PC-3 (cell line): ENCODE measurements at places on chromosomes 2 and 18.

DNA sequence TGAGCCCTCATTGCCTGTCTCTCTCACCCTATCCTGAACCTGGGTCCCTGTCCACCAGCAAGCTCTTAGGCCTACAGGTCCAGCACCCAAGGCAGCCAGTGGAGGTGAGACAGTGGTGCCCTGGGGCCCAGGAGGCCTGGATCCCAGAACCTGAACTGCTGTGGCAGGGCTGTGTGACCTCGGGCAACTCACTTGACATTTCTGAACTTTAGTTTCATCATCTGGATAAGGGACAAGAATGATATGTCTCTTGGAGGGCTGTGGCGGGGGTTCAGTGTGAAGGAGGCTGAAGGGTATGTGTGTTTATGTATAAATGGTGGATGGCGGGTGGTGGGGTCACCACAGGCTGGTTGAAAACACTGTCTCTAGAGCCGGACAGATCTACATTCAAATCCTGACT is 10.9 kb downstream of the CIB4 start:
- DNase-seq = no peak

GRCh38 chr2:221505605-221506004 is 66.5 kb downstream of the EPHA4 start:
- no peak for DNase-seq

DNA sequence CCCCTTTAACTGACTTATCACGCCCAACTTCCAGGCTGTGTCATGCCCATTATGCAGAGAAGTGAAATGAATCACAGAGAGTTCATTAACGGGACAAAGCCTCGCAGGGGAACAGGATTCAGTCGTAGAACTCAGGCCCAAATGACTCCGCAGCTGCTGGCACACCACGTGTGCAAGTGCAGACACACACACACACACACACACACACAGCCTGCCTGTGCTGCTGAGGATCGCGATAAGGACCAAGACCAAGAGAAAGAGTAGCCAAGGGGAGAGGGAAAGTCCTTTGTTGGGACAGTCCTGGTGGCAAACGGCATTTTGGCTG is 90.0 kb upstream of the TAF1B start:
- peak; percentile 94 for DNase-seq

- DNase-seq = no peak
These were observed 19.9 kb downstream of the MBOAT2 start for GRCh38 chr2:8983571-8983970.

DNA sequence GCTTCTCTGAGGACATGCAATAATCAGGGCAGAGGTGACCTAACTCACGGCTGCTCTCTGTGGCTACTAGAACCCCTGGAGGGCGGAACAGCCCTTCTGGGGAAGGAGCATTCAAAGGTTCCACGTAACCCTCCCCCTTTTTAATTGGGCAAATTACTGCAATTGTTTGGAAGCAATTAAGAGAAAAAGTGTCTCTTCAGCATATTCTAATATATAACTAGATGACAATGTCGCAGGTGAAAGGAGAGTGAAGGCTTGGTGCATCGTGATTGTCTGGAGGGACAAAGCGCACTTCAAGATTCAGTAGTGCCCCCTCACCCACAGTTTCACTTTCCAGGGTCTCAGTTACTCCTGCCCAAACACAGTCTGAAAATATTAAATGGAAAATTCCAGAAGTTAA is 720.8 kb downstream of the DCDC2C start:
- no peak for DNase-seq

DNA sequence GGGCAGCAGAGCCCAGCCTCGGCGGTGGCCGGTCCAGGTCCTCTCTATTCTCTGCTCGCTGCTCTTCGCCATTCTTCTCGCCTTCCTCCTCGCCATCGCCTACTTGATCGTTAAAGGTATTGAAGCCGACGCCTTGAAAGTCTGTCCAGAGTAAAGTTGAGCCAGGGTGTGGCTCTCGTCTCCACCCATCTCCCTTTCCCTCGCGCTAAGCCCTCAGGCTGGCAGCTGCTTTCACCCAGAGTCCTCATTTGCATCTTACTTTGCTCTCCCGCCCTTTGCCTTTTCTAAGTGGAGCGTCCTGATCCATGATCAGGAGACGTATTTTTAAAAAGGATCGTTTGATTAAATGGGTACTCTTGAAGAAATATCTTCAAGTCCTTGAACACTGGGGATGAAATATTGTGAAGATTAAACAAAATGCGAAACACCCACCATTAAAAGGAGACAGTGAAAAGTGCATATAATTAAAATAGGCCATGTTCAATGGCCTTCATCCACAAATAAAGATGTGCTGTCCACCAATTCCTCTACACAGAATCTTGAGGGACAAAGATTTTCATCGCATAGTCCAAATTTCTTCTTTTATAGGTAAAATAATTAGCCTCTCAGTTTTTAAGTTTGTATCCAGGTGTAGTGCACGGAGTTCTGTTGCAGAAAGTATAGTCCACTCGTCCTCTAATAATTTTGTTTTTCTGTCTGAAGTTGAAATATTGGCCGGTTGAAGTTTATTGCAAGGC is 657 bp downstream of the ARL6IP6 start:
- DNase-seq = peak; percentile 80

- DNase-seq = peak; percentile 38
These were observed at the start of gene TCF4 for GRCh38 chr18:55588111-55588869. TCF4 (minus strand) TSS chr18:55588192; CDS start chr18:55587116, 1,076 bp downstream.

DNA sequence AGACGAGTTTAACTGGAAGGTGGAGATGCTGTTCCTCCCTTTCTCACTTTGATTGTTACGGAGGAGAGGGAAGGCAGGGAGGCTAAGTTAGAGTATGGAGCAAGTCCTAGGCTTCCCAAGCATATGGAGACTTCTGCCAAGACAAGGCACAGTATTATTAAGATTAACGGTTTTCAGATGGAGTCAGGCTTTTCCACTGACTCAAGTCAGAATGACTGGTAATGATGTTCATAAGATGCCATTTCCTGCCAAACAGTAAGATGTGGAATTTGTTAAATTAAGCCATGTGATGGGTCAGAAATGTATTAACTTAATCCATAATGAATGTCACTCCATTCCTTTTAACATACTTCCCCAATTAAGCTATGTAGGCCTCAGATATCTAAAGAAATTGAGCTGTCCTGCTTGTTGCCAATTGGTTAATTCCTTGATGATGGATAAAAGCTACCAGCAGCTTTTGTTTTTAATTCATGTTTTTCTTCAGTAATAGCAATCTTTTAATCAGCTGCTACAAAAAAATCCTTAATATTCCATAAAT is 383.7 kb downstream of the ZNF521 start:
- DNase-seq = no peak

- DNase-seq = no peak
These were observed 37.9 kb downstream of the BUB1 start for GRCh38 chr2:110639972-110640371.

DNA sequence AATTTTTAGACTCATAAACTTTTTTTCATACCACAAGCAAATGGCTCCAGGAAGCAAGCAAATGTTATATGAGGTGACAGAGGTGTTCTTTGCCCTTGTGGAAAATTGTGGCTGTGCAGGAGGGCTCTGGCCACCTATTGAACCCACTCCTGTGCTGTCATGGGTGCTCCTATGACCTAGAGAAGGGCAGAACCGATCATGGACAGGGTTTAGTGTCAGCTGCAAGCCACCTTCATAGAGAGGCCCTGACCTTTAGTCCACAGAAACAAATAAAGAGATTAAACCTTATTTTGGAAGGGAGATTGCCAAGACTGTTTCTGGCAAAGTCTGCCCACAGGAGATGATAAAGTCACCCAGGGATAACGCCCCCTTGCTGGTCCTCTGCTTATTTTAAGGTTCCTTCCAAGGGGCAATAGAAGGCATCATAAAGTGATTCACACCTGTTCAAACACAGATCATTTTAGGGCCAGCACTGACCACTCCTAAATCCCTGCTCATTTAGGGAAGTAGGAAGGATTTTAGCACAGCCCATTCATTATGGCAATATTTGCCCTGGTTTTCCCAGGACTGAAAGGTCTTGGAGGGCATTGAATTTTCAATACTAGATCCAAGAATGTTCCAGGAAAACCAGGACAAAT is 26.1 kb upstream of the STAT4 start:
- peak; percentile 66 for DNase-seq

GRCh38 chr2:176514805-176515500 is 245.7 kb downstream of the MTX2 start:
- DNase-seq = peak; percentile 53

GRCh38 chr18:671405-671804 is 14.0 kb downstream of the TYMS start:
- DNase-seq = no peak

GRCh38 chr2:239768907-239769553 is 256.1 kb downstream of the NDUFA10 start:
- no peak for DNase-seq

DNA sequence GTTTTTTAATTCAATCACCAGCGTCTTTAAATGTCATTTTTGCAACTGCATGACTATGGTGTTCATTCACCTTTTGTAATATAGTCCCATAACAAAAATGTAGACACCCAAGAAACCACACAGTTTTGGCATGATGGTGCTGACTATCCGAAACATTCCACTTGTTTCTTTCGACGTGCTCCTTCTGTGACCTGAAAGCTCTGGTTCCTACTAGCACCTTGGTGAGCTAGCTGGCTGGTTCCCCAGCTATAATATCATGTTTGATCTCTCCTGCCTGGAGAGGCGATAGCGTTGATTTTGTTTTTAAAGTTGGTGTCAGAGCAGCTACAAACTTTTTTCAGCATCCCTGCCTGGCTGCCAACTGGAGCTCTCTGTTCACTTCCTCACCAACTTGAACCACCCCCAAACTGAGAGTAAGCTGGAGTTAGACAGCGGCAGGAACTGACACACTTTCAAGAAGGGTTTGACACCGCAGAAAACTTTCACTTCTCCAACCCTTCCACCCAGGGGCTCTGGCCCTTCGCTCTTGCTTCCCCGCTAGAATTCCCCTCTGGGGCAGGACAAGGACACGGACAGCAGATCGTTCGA is 1.1 kb downstream of the ATAD2B start:
- peak; percentile 64 for DNase-seq

GRCh38 chr2:170146784-170147183 is 31.2 kb upstream of the MYO3B start:
- DNase-seq = no peak

DNA sequence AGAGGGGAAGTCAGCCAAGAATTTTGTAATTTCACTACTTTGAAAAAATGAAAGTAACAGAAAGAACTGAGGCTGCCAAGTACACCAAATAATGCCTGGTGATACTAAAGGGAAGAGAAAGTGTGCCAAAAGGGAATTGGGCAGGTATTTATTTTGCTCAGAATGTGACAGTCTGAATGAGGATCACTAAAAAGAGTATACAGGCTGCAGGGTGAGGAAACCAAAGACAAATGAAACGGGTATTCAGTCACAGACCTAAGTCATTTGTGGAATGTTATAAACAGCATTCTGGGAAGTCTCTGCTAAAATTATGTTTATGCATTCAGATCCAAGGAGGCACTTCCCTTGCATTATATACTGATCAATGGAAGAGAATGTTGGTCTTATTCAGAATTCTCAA is 418.6 kb upstream of the SLC39A10 start:
- DNase-seq = no peak

DNA sequence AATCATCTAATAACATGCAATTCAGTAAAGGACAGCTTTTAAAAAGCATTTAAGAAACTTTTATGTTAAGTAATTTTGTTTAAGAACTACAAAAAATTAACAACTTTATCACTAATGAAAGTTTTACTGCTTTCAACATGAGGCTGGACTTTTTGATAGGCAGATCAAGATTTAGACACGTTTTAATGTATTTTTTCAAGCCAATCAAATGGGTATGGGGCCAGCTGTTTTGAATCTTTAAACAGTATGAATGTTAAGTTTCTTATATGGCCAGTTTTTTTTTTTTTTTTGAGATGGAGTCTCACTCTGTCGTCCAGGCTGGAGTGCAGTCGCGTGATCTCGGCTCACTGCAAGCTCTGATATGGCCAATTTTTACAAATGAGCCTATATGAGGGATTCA is 73.1 kb downstream of the ST6GAL2 start:
- no peak for DNase-seq

DNA sequence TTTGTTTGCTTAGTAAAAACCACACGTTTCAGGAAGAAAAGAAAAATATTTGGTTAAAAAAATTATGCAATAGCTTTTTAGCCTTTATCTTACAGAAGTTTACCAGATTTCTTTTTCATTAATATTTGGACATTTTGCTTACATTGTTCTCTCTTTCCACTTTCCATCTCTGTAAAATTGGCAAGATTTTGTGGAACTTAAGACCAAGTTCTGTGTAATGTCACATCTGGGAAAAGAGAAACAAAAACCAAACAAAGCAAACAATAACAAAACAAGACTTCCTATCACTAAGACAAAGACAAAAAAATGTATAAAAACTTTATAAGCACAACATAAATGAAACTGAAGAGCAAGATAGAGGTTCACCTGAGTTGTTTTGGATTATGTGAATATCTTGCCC is 1392.1 kb upstream of the CELF4 start:
- DNase-seq = no peak

GRCh38 chr18:39523281-39523680 is 1957.7 kb upstream of the CELF4 start:
- DNase-seq = peak; percentile 47

- DNase-seq = no peak
These were observed 43.4 kb downstream of the KIAA1328 start for GRCh38 chr18:36872329-36872728.

DNA sequence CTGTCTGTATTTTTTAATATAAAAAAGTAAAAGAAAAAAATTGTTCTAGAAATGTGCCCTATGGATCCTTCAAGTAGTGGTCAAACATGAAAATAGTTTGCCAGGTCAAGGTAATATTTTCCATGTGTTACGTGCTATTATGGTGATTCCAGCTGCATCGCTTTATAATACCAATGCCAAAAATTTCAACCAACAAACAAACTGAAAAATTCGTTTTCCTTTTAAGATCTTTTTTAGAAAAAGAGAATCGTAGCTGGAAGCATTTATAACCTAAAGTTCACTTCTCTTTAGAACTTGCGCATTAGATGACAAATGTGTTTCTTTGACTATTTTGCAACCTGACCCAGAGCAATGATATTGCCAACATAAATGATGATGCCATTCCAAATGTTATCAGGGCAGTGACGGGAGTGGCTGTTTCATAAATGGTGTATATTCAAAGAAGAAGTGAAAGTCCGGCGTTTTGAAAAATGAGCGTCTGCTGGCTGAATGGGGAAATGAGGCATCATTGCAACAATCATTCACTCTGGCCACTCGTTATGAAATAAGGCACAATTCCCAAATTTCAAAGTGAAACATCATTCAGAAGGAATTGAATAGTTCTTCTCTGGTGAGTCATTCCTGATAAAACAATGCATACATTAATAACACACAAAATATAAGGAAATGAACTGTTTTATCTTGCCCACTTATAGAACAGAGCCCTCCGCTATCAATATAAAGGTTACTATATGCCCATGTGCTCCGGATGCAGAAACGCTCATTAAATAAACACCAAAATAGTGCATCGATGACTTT is 297.4 kb downstream of the TGIF1 start:
- no peak for DNase-seq

- DNase-seq = no peak
These were observed 18.4 kb upstream of the TMEM17 start for GRCh38 chr2:62524293-62524941.

DNA sequence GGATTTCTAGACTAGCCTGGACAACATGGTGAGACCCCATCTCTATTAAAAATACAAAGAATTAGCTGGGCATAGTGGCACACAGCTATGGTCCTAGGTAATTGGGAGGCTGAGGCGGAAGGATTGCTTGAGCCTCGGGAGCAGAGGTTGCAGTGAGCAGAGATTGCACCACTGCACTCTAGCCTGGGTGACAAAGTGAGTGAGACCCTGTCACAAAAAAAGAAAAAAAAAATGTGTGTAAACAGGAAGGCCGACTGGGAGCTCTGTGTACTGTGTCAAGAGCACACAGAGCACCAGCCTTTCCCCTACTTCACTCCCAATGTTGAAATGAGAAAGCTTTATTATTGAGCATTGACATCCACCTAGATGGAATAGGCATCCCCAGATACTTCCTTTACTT is 681.7 kb upstream of the FSHR start:
- no peak for DNase-seq
